ENCODE measurements at places on chromosomes 11 and 22. TPM values are rescaled to one million over a fixed set of nuclear protein-coding genes. Genes with fewer than 3 reads are reported as not detected.

SYT8 gene
- total RNA-seq, result not detected

KDM4E gene
- not detected for total RNA-seq

HORMAD2 gene
- not detected for total RNA-seq

FAT3 gene
- not detected for total RNA-seq

DLG2 gene
- total RNA-seq, result 2.7 TPM

UNC93B1 gene
- total RNA-seq, result 133 TPM

NRXN2 gene
- total RNA-seq, result 0.73 TPM

ACTN3 gene
- total RNA-seq, result not detected

MYRF gene
- 1.0 TPM for total RNA-seq

TAF10 gene
- 149 TPM for total RNA-seq

MMP8 gene
- not detected for total RNA-seq

SCGB1C1 gene
- total RNA-seq, result not detected

OR2AG1 gene
- not detected for total RNA-seq

CATSPERZ gene
- not detected for total RNA-seq

TEAD1 gene
- total RNA-seq, result 0.07 TPM

MAJIN gene
- total RNA-seq, result 1.5 TPM

ZDHHC24 gene
- 19.0 TPM for total RNA-seq

KRTAP5-7 gene
- total RNA-seq, result 0.24 TPM

SCN4B gene
- not detected for total RNA-seq

TEX54 gene
- not detected for total RNA-seq

NTM gene
- not detected for total RNA-seq

KCTD17 gene
- 28.9 TPM for total RNA-seq

CBY1 gene
- 7.3 TPM for total RNA-seq

PRRG4 gene
- 0.17 TPM for total RNA-seq

OR4A16 gene
- total RNA-seq, result not detected

MMP27 gene
- not detected for total RNA-seq

TMPRSS5 gene
- total RNA-seq, result 1.3 TPM

OR4C13 gene
- not detected for total RNA-seq

ANGPTL5 gene
- total RNA-seq, result not detected

SMIM35 gene
- total RNA-seq, result 1.9 TPM

TMEM25 gene
- 9.4 TPM for total RNA-seq

MOV10L1 gene
- not detected for total RNA-seq

LRRC75B gene
- 0.34 TPM for total RNA-seq

ABTB2 gene
- 68.6 TPM for total RNA-seq

Data from activated B cell treated with CpG ODN at 0.5 μM for 24 hours (primary cell).